ENCODE measurements at places on chromosomes 5 and 9.

DNA sequence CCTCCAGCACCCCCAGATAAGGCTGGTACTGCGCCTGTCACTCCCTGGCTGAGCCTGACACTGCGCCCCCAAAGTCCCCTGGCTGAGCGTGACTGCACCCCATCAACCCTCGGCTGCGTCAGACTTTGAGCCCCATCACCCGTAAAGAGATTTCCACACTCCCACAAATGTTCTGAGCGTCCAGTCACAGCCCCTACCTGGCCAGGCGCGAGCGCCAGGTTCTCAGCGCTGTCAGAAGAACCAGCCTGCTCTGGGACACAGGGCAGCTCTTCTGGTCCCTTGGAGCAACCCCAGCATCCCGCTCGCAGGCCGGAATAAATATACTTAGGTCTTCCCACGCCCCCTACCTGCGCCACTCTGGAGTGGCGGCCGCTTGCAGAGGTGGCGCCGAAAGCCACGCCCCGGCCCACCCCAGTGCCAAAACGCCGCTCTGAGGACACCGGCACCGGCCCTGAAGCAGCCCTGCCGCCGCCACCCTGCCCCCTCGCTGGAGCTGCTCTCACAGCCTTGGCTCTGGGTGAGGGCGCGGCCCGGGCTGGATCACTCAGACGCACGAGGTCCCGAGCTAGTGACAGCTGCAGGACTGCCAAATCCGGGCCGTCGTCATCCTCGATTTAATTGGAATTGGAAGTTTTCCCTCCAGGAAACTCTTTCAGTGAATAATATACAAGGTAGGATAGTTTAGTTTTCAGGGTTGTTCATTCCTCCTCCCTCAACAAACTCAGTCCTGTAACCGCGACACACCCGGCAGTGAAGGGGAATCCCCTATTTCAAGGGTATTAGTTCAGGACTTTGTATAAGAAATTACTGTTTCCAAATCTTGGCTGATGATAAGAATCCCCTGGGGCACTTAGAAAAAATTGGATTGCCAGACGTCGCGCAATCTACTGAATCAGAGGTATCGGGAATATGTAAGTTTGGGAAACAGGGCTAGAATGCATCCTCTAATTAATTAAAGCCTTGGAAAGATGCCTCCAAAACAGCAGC, 1.2 kb upstream of the CEMIP2 start:
- peak; percentile 53 for DNase-seq

GRCh38 chr5:34695275-34696027, 39.3 kb downstream of the RAI14 start:
- DNase-seq: no peak

- DNase-seq: no peak
Observed at GRCh38 chr9:116087751-116088194, 65.8 kb upstream of the PAPPA start.

GRCh38 chr5:107764976-107765804, 94.5 kb upstream of the EFNA5 start:
- DNase-seq: no peak

GRCh38 chr5:17743580-17744435, 109.5 kb downstream of the TAF11L14 start:
- DNase-seq: no peak

- DNase-seq: no peak
Observed at GRCh38 chr5:90201923-90202322, 207.6 kb downstream of the CETN3 start.

DNA sequence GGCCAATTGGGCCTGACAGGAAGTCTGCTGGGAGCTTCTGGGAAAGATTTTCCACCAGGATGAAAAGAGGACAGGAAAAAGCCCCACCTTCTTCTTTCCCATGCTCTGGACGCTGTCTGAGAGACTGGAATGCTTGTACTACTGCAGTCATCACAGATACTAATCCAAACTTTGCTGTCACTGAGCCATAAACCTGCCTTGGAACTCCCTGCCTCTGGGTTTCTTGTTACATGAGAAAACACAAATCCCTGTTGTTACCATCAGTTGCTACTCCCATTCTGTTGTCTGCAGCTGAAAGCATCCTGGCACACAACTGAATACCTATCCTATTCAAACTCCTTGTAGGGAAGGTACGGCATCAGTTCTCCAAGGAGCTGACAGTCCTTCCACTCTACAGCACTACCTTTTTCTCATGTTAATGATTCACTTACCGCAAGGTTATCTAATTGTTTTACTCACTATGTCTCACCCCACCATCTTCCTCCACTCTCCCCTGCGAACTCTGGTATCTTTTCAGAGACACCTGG, 167.5 kb downstream of the CDK5RAP2 start:
- DNase-seq: no peak

- no peak for DNase-seq
Observed at GRCh38 chr9:80285326-80285725, 713.6 kb downstream of the TLE4 start.
